ENCODE measurements at places on chromosomes 6 and 20.

DNA sequence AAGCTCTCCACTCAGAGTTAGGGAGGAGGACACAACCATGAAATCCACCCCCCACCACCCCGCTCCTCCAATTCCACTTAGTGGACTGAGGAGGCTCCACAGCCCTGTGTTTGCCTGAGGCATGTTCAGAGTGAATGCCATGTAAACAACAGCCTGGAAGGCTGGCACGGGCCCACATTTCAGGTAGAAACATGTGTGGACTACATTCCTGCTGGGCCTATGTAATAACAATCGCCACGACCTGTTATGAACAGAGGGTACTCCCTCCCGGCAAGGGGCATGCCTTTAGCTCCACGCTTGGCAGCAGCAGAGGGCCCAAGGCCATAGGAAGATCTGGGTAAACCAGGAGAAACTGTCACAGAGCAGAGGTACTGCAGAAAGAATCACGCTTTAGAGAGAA, 65.5 kb downstream of the ISM1 start:
- no peak for DNase-seq

DNA sequence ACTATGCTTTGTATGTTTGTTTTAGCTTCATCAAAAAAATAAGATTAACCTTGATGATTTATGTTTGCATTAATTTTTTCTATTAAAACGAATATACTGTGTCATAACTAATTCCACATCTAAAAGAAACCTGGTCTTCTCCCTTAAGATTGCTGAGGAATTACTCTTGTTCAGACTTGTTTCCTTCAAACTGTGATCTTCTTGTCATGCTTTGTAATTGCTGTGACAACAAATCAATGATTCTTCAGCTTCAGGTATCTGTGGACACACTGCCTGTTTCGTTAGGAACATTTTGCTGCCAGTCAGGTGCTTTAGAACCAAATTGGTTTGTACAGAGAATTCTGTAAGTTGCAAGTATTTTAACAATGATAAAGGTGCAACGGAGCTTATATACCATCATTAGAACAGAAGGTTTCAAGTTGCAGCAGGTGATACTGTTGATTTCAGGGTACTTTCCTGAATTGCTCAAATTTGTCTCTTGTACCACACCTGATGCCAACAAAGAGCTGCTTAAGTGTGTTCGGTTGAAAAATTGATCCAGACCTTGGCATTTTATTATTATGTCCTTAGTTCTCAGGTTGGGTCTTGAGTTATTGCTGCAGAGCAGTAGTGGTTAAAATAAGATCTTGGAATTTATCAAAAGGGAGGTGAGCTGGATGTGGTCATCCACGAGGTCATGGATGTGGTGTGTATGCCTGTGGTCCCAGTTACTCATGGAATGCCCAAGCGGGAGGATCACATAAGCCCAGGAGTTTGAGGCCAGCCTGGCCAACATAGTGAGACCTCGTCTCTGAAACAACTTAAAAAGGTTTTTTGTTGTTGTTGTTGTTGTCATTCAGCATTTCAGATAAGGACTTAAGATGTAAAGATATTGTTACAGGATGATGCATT, 19.5 kb downstream of the SYTL3 start:
- DNase-seq = no peak

DNA sequence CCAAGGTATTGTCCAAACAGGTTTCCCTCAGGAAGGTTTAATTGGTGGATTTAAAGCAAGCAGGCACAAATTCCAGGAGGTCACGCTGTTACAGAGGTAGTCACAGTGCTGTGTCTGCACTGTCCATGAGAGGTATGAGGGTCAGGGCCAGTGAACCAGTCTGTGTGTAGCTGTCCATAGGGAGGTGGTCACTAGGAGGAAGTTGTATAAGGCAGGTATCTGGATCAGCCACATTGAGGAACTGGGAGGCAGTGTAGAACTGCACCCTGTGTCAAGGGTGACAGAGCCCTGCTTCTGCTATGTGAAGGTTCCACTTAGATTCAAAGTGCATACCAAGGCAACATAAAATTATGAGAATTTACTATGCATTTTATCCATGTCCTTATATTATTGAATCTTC, 73.3 kb downstream of the MAP3K4 start:
- no peak for DNase-seq

GRCh38 chr6:151252634-151253033, 12.9 kb downstream of the AKAP12 start:
- no peak for DNase-seq

GRCh38 chr20:34049389-34049788, 55.7 kb downstream of the RALY start:
- no peak for DNase-seq
